Stimulated activated CD8-positive, alpha-beta memory T cell treated with anti-CD3 and anti-CD28 coated beads, Interleukin-15, amount 100 ng/mL, for 4 hours (primary cell): ENCODE measurements at places on chromosomes 7 and 10.

GRCh38 chr10:44300666-44301649 lies 83.9 kb downstream of the CXCL12 start:
- DNase-seq: no peak

DNA sequence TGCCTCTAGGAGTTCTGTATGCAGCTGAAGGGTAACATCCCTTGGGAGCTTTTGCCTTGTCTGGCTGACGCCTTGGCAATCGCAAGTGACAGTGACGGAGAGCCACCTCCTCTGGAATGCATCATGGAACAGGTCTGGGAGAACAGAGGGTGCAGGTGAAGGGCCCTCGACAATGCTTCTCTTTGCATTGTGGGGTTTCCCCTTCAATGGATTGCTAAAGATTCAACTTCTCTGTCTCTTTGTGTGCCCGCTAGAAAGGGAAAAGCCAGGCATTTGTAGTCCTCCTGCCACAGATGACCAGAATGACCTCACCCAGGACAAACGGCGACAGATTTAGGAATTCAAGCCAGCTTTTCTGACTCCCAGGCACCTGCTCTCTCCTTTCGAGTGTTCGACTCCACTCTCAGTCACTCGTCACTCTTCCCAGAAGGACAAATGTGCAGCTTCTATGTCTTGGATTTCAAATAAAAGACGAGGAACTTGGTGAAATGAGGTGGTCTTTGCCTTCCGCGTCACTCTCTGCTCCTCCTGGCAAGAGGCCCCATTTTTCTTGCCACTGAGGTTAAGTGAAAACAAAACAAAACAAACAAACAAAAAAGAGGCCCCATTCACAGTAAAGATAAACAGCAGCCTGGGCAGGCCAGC lies 26.1 kb downstream of the IL2RA start:
- no peak for DNase-seq

- DNase-seq: no peak
These were observed 3.1 kb downstream of the WDR91 start for GRCh38 chr7:135208102-135208793.

DNA sequence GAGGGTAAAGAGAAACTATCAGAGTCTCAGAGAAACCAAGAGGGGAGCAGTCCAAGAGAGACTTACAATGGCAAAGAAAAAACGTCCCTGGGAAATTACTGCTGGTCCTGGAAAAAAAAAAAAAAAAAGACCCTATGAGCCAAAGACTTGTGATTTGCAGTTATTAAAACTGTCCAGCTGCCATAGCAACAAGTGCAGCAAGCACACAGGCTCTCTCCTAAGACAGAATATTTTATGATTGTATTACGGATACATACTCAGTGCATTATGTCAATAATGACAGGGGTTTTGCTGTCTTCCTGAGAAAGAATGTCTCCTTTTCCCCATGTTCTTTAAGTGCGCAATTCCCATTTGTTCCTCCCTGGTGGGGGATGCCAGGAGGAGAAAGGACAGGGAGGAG lies 178.5 kb downstream of the GPAM start:
- no peak for DNase-seq

DNA sequence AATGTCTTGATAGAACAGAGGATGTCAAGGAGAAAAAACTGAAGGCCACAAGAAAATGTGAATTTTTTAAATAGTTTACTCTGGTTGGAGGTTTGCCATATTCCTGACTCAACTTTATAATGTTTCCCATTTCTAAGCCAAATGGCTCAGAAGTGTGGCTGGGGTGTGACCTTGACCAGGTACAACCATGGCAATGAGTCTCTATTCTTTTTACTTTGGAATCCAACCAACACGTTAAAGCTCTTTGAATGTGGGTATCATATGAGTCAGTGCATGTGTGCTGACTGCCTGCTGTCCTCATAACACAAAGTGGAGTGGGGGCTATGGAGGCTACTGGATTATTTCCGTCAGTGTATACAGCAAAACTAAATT lies 33.5 kb upstream of the DLD start:
- no peak for DNase-seq

GRCh38 chr7:6158424-6159096 lies 113.9 kb downstream of the CYTH3 start:
- DNase-seq: no peak

- DNase-seq: no peak
These were observed 68.6 kb downstream of the NSUN6 start for GRCh38 chr10:18582803-18583202.
